ENCODE measurements at places on chromosomes 5 and 9. TPM values are rescaled to one million over a fixed set of nuclear protein-coding genes. Genes with fewer than 3 reads are reported as not detected.

DNA sequence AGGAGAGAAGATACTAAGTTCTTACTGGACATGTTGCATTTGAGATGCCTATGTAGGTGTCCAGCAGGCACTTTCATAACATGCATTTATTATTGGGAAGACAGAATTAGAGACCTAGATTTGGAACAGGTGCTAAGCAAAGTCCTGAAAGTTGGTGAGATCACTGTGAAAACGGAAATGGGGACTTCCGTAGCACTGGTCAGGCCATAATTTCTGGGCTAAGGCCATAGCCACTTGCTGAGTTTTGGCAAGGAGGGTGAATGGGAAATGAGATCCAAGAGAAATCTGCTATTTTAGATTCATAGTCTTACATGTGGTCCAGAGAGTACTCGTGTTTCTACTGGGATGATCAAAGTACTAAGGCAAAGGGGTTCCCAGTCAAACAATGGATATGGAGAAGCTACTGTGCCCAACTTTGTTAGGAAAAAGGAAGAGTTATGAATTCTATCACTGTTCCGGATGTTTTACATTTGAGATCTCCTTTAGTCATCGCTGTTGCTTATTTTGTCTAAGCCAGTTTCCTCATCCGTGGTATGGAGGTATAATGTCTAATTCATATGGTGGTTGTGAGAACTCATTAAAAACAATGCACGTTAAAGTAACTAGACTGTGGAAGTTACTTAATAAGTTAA is 33.4 kb downstream of the TEK start:
- no peak overlapping the region for H3K27ac ChIP-seq
- no peaks in the 10 kb centered on the region for H3K4me1 ChIP-seq
- no peak for DNase-seq
- no peaks in the 10 kb centered on the region for H3K27me3 ChIP-seq
- no peak overlapping the region for H3K4me3 ChIP-seq
- no peaks in the 10 kb centered on the region for H3K36me3 ChIP-seq

Gene OSMR
- polyA plus RNA-seq: 12.9 TPM

Gene MARVELD2
- 8.5 TPM for polyA plus RNA-seq

DNA sequence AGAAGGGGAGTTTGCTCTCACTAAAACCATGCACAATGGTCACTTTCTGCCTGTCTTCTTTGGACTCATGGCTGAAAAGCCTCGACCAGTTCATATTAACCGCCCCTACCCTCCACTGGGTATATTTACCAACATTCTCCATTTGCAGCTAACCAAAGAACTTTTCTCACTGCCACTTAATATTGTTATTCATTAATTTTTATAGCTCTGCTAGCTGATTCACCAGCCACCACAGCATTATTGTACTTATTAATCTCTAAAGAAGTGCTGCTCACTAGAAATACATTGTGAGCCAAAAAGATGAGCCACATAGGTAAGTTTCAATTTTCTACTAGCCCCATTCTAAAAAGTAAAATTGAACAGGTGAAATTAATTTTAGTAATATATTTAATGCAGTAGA is 33.4 kb upstream of the SMIM32 start:
- no peak for DNase-seq
- no peaks in the 10 kb centered on the region for H3K36me3 ChIP-seq
- no peaks in the 10 kb centered on the region for H3K27me3 ChIP-seq
- peak overlapping the region; percentile 65 for H3K27ac ChIP-seq
- H3K4me1 ChIP-seq: peaks cover 3% of the 10 kb centered on the region

DNA sequence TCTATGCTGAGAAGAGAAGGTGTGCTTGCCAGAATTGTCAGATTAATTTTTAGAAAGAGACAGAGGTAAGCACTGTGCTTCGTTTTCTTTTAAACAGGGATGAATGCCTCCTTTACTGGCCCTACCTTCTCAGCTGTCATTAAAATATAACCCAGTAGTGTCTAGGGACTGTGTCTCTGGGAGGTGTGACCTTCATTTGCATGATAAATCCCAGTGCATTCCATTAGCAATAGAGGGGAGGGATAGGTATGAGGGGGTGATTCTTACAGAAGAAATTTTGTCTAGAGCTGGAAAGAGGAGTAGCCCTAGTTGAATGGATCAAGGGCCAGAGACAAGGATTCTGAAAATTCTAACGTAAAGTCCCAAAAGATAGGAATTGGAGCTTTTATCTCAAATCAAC is 351.5 kb downstream of the BNC2 start:
- no peaks in the 10 kb centered on the region for H3K27me3 ChIP-seq
- no peaks in the 10 kb centered on the region for H3K36me3 ChIP-seq
- no peak for DNase-seq
- H3K4me1 ChIP-seq: peaks cover 12% of the 10 kb centered on the region

- H3K27ac ChIP-seq: no peak overlapping the region
- no peak overlapping the region for H3K4me3 ChIP-seq
- H3K36me3 ChIP-seq: no peaks in the 10 kb centered on the region
- no peaks in the 10 kb centered on the region for H3K4me1 ChIP-seq
These were observed 4.3 kb upstream of the ITGA1 start for GRCh38 chr5:52783226-52783959.

- H3K27ac ChIP-seq: no peak overlapping the region
- DNase-seq: no peak
- no peaks in the 10 kb centered on the region for H3K36me3 ChIP-seq
- H3K27me3 ChIP-seq: no peaks in the 10 kb centered on the region
- H3K4me1 ChIP-seq: no peaks in the 10 kb centered on the region
- H3K4me3 ChIP-seq: no peak overlapping the region
These were observed 1951.4 kb upstream of the WWC1 start for GRCh38 chr5:166340039-166340438.

Gene ARHGEF37
- 6.9 TPM for polyA plus RNA-seq

Gene PFN3
- polyA plus RNA-seq: not detected

Gene DRD1
- 0.28 TPM for polyA plus RNA-seq

GRCh38 chr9:135290086-135290485 is 189.5 kb upstream of the PPP1R26 start:
- no peak overlapping the region for H3K4me3 ChIP-seq
- DNase-seq: peak; percentile 48
- no peaks in the 10 kb centered on the region for H3K36me3 ChIP-seq
- no peak overlapping the region for H3K27ac ChIP-seq
- no peaks in the 10 kb centered on the region for H3K4me1 ChIP-seq
- H3K27me3 ChIP-seq: no peaks in the 10 kb centered on the region

DNA sequence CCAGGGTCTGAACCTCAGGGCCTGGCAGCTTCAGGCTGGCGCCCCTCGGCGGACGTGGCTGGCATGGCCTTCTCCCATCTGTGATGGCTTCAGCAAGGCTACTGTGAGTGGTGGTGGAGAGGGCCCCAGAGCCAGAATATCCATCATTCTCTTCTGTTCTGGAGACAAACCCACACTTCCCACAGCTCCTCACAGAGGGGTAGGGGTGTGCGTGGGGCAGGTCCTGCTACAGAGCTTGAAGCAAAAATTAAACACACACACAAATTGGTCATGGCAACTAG is 9.6 kb downstream of the GPX3 start:
- H3K27me3 ChIP-seq: no peaks in the 10 kb centered on the region
- peaks cover 72% of the 10 kb centered on the region for H3K36me3 ChIP-seq
- H3K27ac ChIP-seq: no peak overlapping the region
- H3K4me1 ChIP-seq: peaks cover 12% of the 10 kb centered on the region
- no peak overlapping the region for H3K4me3 ChIP-seq

DNA sequence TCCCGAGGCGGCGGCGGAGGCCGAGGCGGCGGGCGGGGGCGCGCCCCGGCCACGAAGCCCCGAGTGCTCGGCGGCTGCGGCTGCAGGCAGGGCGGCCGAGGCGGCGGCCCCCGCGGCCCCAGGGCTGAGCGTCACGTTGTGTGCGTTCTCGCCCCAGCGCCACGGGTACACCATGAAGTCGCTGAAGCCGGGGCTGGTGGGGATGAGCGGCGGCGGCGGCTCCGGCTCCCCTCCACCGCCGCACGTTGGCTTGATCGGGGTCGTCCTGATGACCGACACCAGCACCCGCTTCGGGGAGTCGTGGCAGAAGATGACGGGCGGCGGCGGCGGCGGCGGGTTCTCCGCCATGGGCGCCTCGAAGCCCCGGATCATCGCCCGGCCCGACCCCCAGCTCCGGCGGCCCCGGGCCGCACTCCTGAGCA is 498 bp downstream of the ZNF367 start:
- no peak for DNase-seq
- H3K27ac ChIP-seq: peak overlapping the region; percentile 71
- no peaks in the 10 kb centered on the region for H3K27me3 ChIP-seq
- no peaks in the 10 kb centered on the region for H3K36me3 ChIP-seq

Data from kidney (tissue), 22 donors.